ENCODE measurements at places on chromosomes 3 and 15.

DNA sequence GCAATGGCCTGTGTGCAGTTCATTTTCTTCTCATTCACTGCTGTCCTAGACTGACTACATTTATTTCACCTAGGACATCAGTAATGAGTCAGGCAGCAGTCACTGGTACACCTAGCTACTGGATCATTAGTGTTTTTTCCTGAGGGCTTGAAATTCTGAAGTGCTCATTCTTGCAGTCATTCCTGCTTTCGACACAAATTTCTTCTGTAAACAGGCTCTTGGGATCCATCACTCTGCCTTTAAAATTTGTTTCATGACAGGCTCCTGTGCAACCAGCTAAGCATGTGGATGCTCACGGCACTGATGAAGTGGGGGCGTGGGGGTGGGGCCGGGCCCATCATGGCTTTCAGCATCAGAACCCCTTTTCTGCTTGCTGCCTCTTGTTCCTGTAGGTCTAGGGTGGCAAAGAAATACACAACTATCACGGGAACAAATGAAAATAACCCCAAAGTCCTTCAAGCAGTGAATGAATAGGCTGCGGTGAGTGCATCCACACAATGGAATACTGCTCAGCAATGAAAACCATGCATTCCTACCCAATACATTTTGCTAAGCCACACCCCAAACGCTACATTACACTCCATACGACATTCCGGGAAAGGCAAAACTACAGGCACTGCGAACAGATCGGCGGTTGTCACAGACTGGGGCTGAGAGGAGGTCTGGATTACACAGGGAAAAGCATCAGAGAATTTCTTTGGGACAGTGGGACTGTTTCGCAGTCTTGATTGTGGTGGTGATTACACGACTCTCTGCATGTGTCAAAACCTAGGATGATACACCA lies 9.3 kb upstream of the MELTF start:
- no peak for DNase-seq

DNA sequence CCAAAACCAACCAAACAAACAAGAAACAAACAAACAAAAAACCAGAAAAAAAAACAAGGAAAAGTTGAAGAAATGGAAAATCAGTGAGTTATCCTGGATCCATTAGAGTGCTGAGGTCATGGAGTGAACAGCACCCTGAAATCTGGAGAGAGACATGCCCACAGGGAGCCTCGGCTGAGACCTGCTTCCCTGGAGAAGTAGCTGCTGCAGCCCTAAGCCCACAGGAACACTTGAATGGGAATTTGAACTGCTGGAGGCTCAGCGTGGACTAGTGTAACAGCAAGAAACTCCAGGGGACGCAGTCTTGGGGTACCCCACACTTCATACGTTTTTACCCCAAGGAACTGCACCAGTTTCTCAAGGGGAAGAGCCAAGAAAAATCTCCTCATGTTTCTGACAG lies 144.1 kb upstream of the UBE3A start:
- DNase-seq: no peak

DNA sequence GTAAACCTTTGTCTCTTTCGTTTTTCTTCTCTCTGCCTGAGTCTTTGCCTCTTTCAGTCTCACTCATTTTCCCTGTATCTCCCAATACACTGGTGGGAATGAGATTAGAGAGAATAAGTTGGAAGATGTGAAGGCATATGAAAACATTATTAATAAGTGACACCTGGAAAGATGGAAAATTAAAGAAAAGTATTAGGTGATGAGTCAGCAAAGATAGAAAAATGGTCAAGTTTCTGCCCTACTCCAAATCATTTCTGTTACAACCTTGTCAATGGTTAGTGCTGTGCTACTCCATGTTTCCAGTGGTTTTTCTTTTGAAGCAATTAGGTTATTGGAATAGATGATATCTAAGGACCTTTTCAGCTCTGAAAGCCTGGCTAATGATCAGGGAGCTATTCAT lies 252.8 kb downstream of the LSAMP start:
- no peak for DNase-seq

- DNase-seq: no peak
These were observed 509.1 kb downstream of the FOXP1 start for GRCh38 chr3:71074423-71074822.

GRCh38 chr15:65580287-65580686 lies 30.6 kb downstream of the INTS14 start:
- no peak for DNase-seq

DNA sequence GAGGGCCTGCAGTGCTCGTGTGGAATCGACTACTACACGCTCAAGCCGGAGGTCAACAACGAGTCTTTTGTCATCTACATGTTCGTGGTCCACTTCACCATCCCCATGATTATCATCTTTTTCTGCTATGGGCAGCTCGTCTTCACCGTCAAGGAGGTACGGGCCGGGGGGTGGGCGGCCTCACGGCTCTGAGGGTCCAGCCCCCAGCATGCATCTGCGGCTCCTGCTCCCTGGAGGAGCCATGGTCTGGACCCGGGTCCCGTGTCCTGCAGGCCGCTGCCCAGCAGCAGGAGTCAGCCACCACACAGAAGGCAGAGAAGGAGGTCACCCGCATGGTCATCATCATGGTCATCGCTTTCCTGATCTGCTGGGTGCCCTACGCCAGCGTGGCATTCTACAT lies 3.8 kb downstream of the RHO start:
- no peak for DNase-seq

GRCh38 chr3:182793663-182794454 lies 555 bp downstream of the ATP11B start:
- peak; percentile 16 for DNase-seq

DNA sequence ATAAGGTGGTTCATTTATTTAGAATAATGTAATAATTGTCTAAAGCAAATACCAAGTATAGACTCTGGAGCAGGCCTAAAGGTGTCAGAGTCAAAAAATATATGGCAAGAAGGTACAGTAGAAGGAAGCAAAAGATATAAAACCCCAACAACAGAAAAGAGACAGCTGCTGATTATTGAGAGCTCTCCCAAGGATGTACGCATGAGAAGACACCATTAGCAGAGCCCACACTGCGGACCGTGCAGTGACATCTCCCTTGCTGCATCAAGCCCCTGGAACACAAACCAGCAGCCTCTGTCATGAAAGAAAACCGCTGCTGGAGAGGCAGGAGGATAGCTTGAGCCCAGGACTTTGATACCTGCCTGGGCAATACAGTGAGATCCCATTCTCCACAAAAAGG lies 18.0 kb upstream of the SLC6A20 start:
- no peak for DNase-seq

GRCh38 chr3:69012800-69013252 lies 658 bp downstream of the EOGT start:
- DNase-seq: peak; percentile 11

GRCh38 chr15:62145015-62145735 lies 19.9 kb downstream of the C2CD4B start:
- DNase-seq: no peak

GRCh38 chr3:28240441-28240840 lies 978 bp upstream of the CMC1 start:
- no peak for DNase-seq

GRCh38 chr3:98577178-98577895 lies 16.1 kb downstream of the CPOX start:
- DNase-seq: no peak

DNA sequence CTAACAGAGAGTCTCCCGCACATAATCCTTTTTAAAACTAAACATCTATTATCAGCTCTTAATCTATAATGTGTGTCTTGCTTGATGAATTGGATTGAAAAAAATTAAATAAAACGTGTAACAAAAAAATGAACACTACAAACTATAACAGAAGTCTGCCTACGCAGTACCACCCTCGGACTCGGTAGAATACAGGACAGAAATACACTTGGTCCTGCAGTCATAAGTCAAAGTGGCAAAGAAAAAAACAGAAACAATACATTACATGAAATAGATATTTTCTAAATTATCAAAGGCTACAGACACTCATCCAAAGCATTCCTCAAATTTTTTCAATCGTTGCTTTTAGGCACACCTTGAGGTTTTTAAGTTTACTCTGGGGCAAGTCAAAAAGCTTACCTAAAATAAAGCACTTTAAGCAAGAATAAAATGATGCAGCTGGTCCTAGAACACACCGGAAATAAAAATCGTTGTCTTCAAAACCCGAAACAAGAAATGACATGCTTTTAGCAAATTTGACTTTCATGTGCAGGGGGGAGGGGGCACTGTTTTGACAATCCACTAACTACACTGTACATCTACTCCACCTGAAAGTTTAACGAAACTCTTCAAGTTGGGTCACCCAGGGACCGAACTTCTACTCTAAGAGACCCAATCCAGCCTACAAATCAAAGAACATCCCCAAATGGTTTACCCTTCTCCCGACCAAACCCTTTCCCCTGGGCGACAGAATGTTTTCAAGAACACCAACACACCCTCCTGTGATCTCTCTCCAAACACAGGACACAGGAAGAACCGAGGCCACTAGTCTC lies 1.3 kb downstream of the ADAM10 start:
- no peak for DNase-seq

GRCh38 chr3:14371573-14372474 lies 30.6 kb upstream of the SLC6A6 start:
- DNase-seq: no peak

- DNase-seq: no peak
These were observed 221.0 kb upstream of the TPM1 start for GRCh38 chr15:62821384-62822131.

All from stimulated activated CD4-positive, alpha-beta T cell treated with anti-CD3 and anti-CD28 coated beads, Interleukin-1b, Interleukin-23, amount 100 ng/mL, for 24 hours (primary cell).